ENCODE measurements at places on chromosomes 13 and 19. TPM values are rescaled to one million over a fixed set of nuclear protein-coding genes. Genes with fewer than 3 reads are reported as not detected.
A peak's percentile ranks its signal among the peaks of the same experiment; 100 is the strongest.

- no peak for ATAC-seq
These were observed 460.6 kb downstream of the FGF14 start for GRCh38 chr13:101941095-101941783.

- no peak for ATAC-seq
These were observed 761.5 kb downstream of the EFNB2 start for GRCh38 chr13:105773863-105774538.

- peak; percentile 57 for ATAC-seq
These were observed 350.5 kb downstream of the KCNRG start for GRCh38 chr13:50365408-50366391.

DNA sequence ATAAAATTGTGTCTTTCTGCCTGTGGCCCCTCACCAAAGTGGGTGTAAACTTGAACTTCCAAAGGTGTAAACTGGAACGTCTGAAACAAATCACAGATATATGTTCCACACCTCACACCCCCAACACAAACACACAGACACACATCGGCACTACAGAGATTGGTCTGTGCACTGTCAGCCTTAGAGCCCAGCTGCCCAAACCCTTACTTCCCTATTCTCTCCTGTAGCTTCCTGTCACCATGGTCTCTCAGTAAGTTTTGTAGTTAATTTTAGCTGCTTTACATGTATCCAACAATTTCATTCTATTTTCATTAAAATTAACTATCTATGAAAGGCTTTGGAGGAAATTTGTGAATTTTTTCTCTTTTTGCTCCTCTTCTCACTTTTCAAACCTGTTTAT, 5.4 kb downstream of the TM9SF2 start:
- peak; percentile 47 for ATAC-seq

GRCh38 chr13:40047322-40047771, 391.9 kb downstream of the COG6 start:
- ATAC-seq: no peak

DNA sequence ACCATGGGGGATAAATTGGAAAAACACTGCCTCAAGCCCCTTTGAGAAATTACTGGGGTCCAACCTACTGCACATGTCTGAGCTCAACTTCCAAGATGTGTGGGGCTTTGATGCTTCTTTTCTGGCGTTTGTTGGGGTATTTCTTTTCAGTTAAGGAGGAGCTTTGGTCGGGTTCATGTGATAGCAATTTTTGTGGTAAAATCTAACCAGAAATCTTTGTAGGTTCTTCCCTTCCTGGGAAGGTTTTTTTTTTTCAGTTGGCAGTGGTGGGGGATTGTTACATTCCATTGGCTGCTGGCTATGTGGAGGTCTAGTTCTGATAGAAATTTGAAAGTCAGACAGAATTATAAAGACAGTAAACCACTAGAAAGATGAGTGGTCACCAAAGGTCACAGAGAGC, 327.8 kb downstream of the ATP8A2 start:
- no peak for ATAC-seq

DNA sequence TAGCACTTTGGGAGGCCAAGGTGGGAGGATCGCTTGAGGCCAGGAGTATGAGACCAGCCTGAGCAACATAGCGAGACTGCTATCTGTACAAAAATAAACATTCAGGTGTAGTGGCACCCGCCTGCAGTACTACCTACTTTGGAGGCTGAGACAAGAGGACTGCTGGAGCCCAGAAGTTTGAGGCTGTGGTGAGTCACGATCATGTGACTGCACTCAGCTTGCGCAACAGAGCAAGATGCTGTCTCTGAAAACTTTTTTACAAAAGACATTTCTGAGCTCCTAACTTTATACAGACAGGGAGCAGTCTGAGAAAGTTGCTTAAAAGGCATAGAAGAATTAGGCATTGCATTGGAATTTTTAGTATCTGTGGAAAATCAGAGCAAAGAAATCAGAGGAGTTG, 10.4 kb upstream of the TBC1D4 start:
- no peak for ATAC-seq

- no peak for ATAC-seq
These were observed 42.8 kb upstream of the NPAS1 start for GRCh38 chr19:46976845-46977320.

GRCh38 chr13:85728811-85729210, 70.4 kb downstream of the SLITRK6 start:
- no peak for ATAC-seq

- no peak for ATAC-seq
These were observed 4.3 kb downstream of the CALM3 start for GRCh38 chr19:46605356-46605821.

- ATAC-seq: no peak
These were observed 1.6 kb downstream of the ZNF565 start for GRCh38 chr19:36212895-36213294.

- ATAC-seq: no peak
These were observed 1.1 kb upstream of the MAST1 start for GRCh38 chr19:12837225-12837624.

DNA sequence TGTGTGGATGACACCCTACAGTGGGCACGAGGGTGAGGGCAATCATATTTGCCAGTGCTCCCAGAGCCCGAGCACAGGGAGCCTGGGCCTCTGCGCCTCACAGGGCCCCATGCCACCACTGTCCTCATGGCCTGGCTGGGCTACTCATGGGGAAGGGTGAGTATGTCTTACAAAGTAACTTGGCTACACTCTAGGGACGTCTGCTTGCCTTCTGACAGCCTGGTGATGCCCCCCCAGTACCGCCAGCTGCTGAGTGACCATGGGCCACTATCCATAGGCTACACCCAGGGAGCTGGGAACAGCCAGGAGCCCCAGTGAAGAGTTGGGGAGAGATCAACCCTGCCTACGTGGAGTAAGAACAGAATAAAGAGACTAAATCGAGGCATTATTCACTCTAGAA, 78.8 kb downstream of the SERP2 start:
- ATAC-seq: no peak

GRCh38 chr19:30223866-30224688, 148.1 kb upstream of the ZNF536 start:
- no peak for ATAC-seq

DNA sequence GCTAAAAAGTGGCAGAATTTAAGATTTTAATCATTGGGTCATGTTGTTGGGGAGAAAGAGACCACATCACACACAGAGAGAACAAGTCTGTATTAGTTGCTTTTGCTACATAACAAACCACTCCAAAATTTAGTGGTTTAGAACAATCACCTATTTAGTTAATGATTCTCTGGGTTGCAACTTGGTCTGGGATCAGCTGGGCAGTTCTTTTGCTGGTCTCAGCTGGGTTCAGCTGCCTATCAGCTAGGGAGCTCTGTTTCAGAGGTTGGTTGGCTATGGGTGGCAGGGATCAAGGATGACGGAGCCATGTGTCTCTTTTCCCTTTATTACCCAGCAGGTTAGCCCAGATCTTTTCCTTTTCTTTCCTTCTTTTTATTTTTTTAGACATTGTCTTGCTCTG, 8.9 kb downstream of the PINLYP start:
- ATAC-seq: no peak

The ADGRE3 gene
- 0.12 TPM for total RNA-seq

The TTC9B gene
- not detected for total RNA-seq

The FLT3LG gene
- 3.3 TPM for total RNA-seq

The FFAR3 gene
- not detected for total RNA-seq

The PVR gene
- 11.8 TPM for total RNA-seq

The ZNF180 gene
- 3.4 TPM for total RNA-seq

The ZNF418 gene
- total RNA-seq: 0.76 TPM

The NTF4 gene
- total RNA-seq: 5.6 TPM

The EFNA2 gene
- total RNA-seq: 0.40 TPM

The ATP8B3 gene
- total RNA-seq: 1.8 TPM

The TIMM50 gene
- total RNA-seq: 55.6 TPM

The EPS8L1 gene
- 199 TPM for total RNA-seq

The C13orf42 gene
- not detected for total RNA-seq

The CGB8 gene
- total RNA-seq: not detected

The KIR2DL3 gene
- not detected for total RNA-seq
